Stimulated activated CD4-positive, alpha-beta T cell treated with anti-CD3 and anti-CD28 coated beads, Interleukin-4, amount 100 ng/mL, for 24 hours (primary cell): ENCODE measurements at places on chromosomes 13 and 19.
A peak's percentile ranks its signal among the peaks of the same experiment; 100 is the strongest.

DNA sequence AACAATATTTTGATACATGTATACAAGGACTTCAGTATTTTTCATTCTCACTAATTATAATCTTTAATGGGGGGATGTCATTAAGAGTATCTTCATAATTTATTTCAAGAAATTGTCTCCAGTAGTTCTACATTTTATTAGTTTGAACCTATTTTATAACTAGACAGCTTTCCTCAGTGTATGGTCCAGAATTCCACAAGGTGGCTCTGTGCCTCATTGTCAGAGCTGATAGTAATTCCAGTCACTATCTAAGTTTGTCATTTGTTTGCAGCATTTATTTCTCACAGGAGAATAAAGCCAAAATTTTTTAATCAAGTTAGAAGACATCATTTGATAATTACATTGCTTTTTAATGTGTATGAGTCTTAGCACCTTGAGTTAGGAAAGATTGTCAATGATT, 1633.0 kb upstream of the PCDH20 start:
- no peak for DNase-seq

DNA sequence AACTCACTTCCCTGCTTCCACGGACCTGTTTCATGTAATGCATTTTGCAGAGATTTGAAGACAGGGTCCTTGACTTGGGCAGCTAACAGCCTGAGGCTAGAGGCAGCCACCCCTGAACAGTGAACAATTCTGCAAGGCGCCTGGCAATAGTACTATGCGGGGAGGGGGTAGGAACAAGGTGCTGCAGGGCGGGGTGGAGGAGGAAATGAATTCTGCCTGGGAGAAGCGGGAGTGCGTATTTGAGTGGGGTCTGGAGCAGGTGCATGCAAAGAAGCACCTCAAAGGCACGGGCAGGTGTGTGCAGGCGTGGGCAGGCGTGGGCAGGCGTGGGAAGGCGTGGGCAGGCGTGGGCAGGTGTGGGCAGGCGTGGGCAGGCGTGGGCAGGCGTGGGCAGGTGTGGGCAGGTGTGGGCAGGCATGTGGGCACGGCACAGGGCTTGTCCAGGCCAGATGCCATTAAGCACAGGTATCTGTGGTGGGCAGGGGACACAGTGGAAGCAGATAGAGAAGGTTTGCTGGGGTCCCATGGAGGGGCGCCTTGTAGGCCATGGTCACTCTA, 130.4 kb upstream of the GJB6 start:
- DNase-seq: no peak

DNA sequence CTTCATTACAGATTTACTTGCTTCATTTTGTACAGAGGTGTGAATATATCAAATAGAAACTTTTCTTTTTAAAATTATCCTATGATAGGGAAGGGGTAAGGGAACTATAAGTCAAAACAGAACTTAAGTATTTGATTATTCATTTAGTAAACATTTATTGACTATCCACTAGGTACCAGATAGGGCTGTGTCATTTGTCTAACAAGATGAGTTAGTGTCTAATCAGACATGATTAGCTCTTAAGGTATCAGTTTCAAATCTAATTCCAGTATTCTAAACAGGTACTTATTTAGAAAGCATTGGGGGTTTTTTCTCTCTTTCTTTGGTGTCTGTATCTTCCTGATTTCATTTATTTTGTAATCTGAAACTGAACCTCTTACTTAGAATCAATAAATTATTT, 32.2 kb downstream of the CDADC1 start:
- no peak for DNase-seq

DNA sequence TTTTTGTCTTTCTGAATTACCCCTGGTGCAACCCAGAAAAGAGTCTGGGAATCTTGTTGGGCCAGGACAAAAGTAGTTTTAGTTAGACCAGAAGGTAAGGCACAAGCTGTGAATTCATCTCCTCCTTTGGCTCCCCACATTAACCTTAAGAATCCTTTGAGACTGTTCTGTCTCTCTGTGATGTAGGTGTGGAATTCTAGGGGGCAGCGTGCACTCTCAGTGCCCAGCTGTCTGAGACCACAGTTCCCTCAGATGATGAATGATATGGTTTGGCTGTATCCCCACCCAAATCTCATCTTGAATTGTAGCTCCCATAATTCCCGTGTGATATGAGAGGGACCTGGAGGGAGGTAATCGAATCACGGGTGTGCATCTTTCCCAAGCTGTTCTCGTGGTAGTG, 43.9 kb downstream of the ZNF506 start:
- no peak for DNase-seq

DNA sequence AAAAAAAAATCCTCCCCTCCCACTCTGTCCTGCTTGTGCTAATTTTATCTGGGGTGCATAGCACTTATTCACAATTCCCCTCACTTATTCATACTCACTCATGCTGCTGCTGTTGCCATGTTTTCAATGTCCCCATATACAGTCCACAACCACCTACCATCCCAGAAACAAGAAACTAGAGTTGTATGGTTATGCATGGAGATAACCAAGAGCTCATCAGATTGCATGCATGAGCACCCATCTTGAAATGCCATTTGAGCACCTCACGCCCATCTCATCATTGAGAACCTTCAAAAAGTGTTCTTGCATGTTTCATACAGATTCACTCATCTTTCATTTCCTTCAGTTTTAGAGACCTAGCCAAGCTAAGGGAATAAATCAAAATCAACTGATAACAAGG, 15.1 kb upstream of the N4BP2L2 start:
- DNase-seq: no peak

- no peak for DNase-seq
These were observed 597.3 kb downstream of the DCT start for GRCh38 chr13:93882086-93882651.

DNA sequence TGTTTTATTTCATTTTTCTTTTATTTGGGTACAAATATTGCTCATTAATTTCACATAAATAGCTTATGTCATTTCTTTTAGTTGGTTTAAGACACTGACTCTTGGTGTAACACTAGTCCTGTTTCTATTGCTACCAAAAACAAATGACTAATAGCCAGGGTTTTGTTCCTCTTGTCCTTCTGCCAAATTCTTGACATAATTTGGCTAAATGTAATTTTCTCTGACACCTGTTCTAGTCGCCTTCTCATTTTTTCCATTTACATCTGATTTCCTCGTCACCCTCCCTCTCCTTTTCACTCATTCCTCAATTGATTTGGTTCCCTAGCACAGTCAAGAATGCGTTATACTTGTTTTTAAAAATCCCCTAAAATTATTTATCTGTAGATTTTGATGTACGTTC, 1718.7 kb downstream of the EFNB2 start:
- no peak for DNase-seq

GRCh38 chr19:45922281-45922680, 7.7 kb upstream of the NANOS2 start:
- DNase-seq: no peak

DNA sequence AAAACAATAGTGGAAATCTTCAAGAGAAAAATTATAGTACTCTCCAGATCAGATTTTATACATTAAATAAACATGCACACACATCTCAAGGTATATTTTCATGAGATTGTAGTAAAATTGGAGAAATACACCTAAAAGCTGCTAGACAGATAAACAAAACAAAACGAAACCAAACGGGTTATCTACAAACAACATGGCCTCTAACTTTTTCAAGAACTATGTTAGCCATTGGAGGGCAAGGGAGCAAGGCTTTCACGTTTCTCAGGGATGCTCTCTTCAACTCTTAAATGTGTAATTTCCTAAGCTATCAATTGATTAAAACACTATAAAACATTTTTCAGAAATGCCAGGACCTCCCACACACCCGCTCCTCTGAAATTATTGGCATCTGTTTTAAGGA, 1262.4 kb upstream of the PCDH20 start:
- DNase-seq: no peak

DNA sequence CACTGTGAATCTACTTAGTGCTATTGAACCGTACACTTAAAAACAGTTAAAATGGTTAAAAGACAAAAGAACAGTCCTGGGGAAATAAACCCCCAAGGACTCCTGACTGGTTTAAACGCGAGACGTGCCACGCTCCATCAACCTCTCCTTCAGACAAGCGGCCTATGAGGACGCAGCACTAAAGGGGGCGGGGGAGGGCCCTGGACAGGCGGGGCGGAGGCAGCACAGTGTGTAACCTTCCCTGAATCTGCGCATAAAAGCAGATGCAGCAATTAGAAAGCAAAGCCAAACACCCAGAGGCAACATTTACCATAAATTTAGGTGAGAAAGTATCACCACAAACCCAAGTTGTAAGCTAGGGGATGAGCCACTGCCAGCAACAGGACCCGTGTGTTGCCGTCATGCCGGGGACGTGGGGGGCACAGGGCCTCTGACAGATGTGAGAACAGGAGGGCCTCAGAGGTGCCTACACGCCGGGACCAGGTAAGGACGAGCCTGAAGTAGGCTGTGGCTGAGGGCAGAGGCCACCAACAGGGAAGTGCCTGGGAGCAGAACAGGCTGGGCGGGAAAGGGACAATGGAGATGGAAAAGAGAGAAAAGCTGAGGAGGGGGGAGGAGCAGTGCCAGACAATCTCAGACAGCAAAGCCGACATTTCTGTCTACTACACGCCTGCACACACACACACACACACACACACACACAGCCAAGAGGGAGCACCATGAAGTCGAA, 15.3 kb upstream of the ADPRHL1 start:
- DNase-seq: no peak

DNA sequence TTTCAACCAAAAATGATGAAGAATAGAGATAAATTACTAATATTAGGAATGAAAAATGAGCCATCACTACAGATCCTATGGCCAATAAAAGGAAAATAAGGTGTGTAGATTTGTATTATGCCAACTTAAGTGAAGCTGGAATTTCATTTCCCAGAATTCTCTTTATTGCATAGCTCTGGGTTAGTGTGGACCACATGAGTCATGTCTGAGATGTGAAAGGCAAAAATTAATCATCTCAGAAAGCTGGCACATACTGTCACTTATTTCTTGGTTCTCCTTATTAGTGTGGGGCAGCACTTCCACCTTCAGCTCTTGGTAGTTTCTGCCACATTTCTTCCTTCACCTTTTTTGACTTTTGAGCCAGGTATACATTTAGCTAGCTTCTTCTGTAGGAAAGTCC, 82.6 kb downstream of the KATNAL1 start:
- DNase-seq: peak; percentile 8

GRCh38 chr13:35817642-35818607, 313.3 kb downstream of the DCLK1 start:
- DNase-seq: no peak

DNA sequence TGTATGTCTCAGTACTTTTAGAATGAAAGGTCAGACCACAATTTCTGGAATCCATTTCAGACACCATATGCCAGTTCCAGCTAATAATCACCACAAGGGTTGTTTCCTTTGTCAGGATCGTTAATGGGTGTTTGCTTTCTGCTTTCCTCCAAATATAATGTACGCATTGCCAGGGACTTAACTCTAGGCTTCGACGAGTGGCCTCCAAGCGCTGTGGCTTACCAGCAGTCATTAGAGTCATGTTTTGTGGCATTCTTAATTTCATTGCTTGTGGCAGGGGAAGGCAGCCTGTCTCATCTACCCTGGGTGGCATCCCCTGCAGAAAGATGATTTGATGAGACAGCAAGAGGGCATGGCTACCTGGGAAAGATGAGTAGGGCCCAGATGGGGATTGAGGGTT, 22.5 kb downstream of the SAFB start:
- no peak for DNase-seq

DNA sequence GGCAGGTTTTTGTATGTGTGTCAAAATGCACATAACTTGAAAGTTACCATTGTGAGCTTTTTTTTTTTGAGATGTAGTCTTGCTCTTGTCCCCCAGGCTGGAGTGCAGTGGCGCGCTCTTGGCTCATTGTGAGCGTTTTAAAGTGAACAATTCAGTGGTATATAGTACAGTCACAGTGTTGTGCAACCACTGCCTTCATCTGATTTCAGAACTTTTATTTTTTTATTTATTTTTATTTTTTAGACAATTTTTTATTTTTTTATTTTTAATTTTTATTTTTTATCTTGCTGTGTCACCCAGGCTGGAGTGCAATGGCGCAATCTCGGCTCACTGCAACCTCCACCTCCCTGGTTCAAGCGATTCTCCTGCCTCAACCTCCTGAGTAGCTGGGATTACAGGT, 15.0 kb downstream of the SLC25A42 start:
- no peak for DNase-seq

DNA sequence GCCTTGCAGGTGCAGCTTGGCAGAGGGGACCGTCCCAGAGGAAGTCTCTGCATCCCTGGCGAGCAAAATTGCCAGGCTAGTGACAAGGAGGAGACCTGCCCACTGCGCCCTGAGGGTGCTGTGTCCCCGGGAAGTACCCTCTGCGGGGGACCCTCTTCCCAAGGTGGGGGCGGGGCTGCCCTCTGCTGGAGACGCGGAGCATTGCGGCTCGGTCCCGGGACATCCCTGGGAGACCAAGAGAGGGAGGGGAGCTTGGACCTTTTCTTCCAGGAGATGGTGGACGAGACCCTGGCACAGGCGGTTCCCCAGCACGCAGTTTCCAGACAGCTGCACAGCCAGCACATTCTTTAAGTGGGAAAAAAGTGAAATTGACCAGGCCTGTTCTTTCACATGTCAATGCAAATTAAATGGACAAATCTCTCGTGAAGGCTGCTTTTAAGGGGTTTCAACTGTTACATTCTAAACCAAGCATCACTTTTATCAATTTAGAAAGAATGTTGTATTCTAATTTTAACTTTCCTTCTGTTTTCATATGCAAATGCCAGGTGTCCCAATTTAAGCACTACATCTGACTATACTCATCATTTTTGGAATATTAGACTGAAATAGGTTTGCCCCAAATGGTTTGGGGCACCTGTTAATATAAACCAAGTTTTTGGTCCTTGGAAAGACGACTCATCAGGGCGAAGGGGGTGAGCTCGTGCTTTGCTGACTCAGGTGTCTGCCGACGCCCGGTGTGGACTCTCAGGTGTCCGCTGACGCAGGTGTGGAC, 60.7 kb downstream of the MCF2L start:
- DNase-seq: peak; percentile 53

DNA sequence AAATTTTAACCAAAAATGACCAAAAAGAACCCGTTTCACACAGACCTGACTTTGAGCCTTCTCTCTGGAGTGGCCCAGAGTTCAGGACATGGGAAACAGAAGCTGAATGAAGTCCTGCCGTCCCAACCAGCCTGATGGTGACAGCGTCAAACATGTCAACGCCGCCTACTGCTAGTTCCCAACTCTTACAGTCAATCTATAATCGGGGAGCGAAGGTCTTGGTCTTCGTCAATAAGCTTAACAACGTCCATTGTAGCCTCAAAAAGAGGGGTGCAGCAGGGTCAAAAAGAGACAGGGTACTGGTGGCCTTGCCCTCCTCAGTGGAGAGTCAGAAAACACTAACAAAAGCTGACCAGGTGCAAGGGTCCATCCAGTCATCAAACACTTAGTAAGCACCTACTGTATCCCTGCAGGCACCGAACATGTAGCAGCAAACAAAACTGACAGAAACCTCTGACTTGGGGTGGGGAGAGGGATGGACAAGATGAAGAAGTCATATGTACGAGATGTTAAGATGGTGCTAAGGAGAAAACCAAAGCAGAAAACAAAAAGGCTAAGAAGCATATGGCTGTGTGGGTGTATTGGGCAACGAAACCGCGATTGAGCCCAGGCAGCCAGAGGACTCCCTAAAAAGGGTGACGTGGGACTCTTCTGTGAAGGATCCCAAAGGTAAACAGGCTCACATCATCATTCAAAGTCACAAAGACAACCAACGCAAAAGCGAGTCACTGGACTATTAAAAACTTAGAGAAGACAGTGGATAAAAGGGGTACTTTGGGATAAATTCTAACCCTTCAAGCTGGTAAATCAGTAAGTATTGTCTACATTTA, 12.0 kb downstream of the MLLT1 start:
- no peak for DNase-seq

- DNase-seq: no peak
These were observed 829 bp upstream of the ATCAY start for GRCh38 chr19:3879656-3880055.

- DNase-seq: no peak
These were observed 33.3 kb upstream of the SPATA13 start for GRCh38 chr13:24127116-24127631.

GRCh38 chr19:41545547-41545946, 30.4 kb upstream of the CEACAM21 start:
- peak; percentile 48 for DNase-seq
